ENCODE measurements at places on chromosomes 11 and 22.

DNA sequence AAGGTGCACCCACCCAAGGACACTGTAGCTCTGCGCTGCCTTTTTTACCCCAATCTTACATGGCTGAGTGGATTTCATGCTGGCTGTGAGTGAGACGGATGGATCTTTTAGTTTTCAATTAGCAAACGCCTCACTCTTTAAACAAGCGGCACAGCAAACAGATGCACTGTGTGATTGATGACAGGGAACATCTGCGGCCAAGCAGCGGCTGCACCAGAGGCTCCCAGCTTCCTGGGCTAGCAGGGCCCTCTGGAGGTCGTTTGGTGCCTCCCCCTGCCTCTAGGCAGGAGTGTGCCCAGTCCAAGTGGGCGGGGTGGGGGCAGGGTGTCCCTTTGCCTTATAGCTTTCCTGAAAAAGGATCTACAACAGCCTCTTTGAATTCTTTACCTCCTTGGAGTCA is 2.1 kb upstream of the DRD2 start:
- peak; percentile 41 for DNase-seq

GRCh38 chr11:111602865-111603610 is 789 bp downstream of the SIK2 start:
- DNase-seq, result no peak

GRCh38 chr22:50691521-50691920 is 18.9 kb downstream of the SHANK3 start:
- no peak for DNase-seq

DNA sequence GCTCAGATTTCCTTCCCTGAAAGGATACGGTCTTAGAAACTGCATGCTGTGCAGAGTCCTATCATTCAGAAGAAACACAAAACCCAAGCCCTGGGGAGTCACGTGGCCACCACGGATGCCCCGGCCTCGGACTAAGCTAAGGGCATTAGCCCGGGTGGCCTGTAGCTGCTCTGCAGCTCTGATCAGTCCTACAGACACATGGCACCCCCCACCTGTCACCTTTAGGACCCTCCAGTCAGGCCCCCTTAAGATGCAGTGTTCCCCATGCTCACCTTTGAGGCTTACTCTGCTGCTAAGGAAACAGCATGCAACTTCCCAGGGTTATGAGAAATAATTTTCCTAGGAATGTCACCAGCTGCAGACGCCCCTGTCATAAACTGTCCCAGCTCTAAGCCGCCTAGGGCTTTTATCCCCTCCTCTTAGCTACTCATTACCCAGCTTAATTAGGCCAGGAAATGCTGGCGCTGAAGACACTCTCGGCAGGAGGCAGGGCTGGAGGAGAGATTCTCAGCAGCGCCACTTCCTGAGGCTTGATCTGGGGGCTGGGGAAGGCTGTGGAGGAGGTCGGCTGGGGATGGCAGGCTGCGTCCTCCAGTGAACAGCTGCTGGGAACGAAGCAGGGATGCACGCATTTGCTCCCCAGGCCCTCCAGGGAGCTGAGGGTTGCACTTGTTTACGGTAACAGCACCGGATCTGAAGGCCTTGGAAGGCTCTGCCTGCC is 47.2 kb upstream of the ADA2 start:
- peak; percentile 29 for DNase-seq

DNA sequence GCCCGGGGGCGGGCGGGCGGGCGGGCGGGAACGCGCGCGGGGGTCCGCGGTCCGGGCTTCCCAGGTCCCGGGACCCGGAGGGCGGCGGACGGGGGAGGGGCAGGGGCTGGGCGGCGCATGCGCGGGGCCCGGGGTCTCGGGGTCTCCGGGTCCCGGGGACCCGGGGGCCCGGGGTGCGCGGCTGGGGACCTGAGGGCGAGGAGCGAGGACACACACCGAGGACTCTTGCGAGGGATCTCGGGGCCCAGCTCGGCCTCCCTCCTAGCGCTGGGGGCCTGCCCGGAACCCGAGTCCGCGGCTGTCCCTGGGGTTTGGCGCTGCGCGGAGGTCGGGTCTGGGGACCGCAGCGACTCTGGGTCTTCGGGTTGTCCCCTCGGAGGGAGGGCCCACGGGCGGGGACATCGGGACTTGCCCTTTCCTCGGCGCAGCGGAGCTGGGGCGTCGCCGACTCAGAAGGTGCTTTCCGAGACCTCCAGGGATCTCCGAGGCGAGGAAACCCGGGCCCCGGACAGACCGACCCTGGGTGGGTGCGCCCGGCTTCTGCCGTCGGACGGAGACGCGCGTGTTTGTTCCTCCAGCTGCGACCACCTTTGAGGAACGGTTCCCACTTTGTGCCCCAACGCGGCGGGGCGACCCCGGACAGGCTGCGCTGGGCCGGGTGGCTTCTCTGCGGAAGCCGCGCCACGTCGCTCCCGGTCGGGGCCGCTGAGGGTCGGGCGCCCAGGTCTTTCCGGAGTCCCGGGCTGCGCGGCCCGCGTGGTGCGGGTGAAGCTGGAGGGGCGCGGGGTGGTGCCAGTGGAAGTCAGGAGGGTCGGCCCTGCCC is 540 bp downstream of the PPARA start:
- DNase-seq, result no peak

- DNase-seq, result no peak
Measured at GRCh38 chr11:64264371-64264852, 13.1 kb downstream of the PLCB3 start.

DNA sequence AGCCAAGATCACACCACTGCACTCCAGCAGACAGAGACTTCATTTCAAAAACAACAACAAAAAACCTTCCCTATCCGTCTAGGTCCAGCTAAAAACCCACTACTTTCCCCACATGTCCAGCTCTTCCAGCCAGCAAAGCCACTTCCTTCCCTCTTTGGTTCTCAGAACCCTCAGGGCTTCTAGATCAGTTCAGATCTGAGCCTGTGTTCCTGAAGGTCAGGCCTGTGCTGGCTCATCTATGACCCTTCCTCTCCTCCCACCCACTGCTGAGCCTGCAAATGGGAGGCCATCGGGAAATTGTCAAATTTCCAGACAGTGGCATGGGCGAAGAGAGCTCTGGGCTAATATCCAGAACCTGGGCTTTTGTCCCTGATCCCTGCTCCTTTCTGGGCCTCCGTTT is 37.8 kb downstream of the SLCO2B1 start:
- DNase-seq, result no peak

Data from NCI-H446 treated with DMSO at 0.1 percent for 48 hours (cell line).